ENCODE measurements at places on chromosomes 13 and 19.

DNA sequence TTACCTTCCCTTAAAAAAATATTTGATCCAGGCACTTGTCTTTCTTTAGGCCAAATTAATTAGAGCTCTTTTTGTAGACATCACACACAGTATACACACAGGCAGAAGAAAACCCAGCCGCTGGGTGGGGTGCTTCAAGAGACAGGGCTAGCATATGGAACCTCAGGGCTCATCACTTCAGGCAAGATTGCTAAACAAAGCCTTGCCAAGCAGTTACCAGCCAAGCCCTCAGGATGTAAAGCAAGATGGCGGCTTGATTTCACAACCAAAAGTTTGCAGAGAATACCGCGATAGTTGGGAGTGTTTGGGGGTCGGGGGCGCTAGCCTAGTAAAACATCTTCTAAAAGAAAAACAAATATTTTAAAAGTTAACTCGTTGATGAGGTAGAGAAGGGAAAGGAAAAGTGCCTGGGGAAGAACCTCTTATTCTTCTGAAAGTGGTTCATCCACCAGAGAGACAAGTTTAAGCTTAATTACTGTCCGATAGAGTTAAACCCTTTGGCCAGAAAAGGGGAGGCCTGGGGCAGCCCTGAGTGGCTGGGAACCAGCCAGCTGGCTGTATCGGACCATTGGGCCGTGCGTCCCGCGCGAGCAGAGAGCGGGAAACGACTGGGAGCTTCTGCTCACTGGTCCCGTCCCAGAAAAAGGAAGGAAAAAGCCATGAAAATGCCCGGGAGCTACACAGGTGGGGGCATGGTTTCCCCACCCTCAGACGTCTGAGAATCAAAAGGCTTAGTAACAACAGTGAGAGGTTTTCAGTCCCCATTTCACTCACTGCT lies 254.9 kb upstream of the PCDH20 start:
- DNase-seq, result no peak

- no peak for DNase-seq
Observed at GRCh38 chr19:45676851-45677263, 8.8 kb downstream of the GIPR start.

DNA sequence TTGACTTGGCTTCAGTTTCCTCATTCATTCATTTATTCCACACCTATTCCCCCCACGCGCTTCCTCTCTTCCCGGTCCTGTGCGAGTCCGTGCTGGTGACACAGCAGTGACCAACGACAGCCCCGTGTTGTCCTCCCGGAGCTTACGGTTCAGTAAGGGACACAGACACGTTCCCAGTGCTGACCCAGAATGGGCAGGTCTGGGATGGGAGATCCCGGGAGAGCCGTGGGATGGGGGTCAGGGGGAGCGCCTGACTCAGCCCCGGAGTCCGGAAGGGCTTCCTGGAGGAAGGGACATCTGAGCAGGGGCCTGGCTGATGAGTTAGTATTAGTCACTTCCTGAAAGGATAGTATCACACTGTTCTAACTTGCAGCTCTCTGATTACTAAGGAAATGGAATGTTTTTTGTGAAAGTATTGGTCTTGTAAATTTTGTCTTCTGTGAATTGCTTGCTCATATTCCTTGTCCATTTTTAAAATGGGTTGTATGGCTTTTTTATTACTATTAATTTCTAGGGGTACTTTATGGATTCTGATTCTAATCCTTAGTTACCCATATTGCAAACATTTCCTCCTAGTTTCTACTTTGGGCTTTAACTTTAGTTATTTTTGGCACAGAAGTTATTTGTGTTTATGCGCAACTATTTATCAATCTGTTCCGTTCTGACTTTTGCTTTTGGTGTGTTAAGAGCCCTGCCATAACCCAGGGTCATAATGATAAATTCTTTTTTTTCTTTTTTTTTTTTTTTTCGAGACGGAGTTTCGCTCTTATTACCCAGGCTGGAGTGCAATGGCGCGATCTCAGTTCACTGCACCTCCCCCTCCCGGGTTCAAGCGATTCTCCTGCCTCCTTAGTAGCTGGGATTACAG lies 708 bp upstream of the ERCC1 start:
- DNase-seq, result no peak

- no peak for DNase-seq
Observed at GRCh38 chr13:62510906-62511655, 1095.4 kb upstream of the PCDH20 start.

- no peak for DNase-seq
Observed at GRCh38 chr19:47741544-47742140, 3.7 kb upstream of the NOP53 start.

DNA sequence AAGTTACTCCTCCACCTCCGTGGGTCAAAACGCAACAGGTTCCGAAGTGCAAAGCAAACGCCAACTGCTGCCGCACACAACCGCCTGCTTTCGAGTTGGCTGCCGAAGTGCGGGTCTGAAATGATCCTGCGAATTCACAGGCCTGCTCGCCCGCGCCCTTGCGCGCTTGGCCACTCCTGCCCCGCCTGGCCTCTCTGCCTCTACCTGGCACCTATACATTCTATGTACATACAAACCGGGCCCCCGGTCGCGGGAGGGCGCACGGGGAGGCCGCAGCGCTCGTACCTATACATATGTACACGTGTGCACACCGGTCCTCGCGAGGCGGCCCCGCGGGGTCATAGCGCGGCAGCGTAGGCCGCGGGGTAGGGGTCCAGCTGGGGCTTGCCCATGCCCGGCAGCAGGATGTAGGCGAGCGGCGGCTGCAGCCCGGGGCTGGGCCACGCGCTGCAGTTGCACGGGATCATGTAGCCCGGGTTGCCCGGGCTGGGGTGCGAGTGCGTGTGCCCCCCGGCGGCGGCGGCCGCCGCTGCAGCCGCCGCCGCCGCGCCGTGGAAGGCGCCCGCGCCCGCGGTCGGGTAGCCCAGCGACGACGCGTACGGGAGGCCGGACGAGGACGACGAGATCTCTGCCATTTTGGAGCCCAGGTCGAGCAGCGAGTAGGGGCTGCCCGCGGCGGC lies 1.3 kb downstream of the SOX21 start:
- peak; percentile 87 for DNase-seq

DNA sequence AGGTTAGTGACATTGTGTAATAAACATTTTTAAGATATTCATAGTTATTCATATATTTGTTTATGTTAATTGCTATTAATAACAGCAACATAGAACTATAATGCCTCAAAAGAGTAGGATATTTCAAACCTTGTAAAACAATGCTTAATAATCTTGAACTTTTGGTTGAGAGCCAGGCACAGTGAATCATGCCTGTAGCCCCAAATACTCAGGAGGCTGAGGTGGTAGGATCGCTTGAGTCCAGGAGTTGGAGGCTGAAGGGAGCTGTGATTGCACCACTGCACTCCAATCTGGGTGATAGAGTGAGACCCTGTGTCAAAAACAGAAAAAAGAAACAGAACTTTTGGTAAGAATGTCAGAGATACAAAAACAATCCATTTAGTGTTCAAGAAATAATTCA lies 213.9 kb upstream of the SLITRK1 start:
- DNase-seq, result no peak

DNA sequence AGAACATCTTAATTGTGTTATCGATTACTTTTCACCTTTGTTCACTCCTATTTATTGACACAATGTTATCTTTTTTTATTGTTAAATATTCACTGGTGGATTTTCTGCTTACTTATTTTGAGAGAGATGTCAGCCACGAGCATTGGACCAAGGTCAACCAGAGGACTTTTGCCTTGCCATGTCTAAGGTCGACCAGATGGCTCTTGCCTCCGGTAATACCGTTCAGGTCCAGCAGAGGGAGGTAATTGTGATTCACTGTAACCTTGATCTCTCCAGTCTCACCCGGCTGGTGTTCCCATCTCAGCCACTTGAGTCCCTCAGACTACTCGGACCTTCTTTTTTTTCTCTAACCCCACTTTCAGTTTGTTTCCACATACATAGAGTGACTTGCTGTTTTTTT lies 1438.1 kb downstream of the UQCRFS1 start:
- no peak for DNase-seq

DNA sequence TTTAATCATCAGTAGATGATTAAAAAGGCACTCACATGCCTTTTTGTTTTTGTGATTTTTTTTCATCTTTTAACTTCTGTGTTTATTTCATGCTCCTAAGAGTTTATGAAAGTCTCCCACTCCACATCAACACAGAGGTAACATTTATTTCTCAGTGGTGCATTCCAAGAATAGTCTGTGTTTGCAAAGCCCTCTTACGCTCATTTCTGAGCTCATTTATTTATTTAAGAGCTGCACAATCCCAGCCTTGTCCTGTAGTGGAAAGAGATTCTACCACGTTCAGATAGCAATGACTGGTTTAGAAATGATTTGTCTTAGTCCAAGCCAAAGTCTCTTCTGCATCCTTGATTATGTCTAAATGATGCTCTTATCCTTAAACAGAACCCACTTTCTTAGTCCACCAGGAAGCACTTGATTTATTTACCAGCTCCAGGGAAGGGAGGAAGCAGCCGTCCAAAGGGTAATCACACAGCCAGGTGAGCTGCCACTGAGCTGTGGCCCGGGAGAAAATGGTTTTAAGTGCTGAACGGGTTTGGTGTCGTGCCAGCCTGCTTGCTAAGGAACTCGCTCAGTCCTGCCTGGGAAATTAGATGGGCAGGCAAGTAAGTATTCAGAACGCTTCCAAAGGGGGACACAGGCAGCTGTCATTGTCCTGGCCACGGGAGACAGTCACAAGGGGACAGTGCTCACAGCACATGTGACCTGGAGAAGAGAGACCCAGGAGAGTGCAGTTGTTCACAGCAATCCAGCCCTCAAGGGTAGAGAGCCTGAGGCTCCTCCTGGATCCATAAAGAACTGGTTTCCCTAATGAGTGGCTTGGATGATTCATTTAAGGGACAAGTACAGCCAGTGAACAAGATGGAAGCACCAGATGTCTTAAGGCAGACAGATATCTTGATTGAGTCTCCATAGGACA lies 131.8 kb upstream of the WASF3 start:
- peak; percentile 15 for DNase-seq

GRCh38 chr13:92989301-92989700 lies 237.3 kb upstream of the GPC6 start:
- no peak for DNase-seq

DNA sequence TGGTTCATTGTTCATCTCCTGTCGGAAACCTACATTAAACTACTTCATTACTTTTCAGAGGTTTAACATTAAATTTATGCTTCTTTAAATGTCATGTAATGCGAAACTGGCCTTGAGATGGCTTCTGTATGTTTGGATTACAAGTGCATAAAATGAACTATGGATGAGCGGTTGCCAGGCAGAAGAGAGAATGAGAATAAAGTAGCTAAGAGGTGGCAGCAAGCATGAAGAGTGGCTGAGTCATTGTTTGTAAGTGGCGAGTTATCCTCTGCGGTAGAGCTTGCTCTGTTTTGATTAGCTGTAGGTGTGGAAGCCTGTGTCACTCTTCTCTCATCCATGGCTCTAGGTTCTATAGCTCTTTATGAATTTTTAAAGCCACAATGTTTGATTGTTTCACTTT lies 1139.6 kb upstream of the PCDH9 start:
- no peak for DNase-seq

DNA sequence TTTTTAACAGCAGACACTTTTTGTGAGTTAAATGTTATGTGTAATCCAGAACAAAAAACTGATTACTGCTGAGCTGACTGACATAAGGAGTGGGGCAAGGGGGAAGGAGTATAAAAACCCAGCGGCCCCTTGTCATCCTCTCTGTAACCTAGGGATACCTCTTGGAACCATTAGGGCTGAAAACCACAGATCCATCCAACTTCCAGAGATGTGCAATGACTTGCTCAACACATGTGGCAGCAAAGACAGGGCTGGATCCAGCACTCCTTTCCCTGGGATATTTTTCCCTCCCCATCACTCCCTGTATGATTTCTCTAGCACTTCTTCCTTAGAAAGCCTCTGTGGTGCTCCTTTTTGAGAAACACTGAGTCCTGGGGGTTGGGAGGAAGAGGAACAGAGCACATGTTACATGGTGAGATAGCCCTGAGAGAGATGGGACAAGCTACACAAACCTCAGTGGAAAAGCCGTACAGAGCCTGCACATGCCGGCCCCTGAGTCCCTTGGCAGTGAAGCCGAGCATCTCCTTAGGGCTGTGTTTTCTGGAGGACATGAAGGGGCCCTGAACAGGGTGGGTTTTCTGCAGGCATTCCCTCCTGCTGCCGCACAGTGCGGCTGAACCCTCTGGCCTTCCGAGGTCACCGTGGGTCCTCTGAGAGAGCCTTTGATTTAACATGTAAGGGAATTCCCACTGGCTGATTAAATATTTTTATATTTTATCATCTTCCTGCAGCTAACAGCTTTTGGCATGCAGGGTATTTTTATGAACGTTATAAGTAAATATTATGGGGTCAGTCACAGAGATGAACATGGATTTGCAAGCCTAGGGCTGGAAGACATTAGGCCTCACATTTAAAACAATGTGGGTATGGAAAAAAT lies 219.9 kb downstream of the COG6 start:
- no peak for DNase-seq

DNA sequence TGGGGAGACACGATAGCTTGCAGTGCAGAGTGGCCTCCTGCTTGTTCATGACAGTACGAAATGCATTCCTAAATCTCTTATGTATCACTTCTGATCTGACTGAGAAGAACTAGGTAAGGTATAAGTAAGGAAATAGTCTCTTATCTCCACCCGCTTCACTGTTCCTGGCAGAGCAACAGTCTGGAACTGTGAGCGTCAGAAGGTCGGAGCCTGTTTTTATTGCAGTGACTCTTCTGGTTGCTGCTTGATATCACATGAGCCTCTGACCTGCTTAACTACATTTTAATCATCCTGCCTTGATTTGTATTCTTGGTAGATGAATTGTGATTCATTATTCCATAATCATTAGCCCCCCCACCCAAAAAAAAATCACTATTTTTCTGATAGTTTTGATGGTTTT lies 69.0 kb downstream of the COL4A2 start:
- no peak for DNase-seq

GRCh38 chr19:28374971-28375370 lies 838.0 kb downstream of the UQCRFS1 start:
- DNase-seq, result no peak

DNA sequence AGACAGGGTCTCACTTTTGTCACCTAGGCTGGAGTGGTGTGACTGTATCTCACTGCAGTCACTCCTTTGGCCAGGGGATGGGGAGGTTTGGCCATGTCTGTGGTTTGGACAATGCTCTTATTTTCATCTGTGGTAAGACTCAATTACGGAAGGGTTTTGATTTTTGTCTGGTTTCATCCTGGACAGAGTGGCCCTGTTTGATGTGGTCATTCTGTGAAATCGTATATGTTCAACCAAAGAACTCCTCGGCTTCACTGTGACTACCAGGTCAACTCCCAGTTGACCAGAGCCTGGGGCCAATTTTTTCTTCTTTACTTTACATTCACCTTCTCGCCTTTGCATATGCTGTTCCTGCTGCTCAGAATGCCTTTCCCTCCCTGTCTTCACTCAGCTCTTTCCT lies 6.8 kb upstream of the CCDC124 start:
- DNase-seq, result no peak

DNA sequence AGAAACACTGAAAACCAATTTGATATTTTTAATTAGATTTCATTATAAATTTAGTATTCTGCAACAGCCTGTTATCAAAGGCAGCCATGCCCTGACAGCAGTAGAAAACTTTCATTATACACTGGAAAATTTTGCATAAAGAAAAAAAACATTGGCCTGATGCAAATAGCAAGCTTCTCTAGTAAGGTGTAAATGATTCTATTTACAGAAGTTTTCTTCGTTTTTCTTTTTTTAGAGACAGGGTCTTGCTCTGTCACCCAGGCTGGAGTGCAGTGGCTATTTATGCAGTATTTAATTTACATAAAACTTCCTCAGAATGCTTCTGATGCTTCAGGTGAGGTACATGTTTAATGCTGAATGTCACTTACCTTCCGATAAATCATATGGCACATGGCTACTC lies 67.0 kb downstream of the ABCC4 start:
- no peak for DNase-seq

GRCh38 chr19:18156841-18157464 lies 4.0 kb downstream of the PIK3R2 start:
- peak; percentile 91 for DNase-seq

- DNase-seq, result no peak
Observed at GRCh38 chr13:113537205-113537604, 46.7 kb upstream of the DCUN1D2 start.

Measured in posterior cingulate gyrus (tissue), 11 donors.